Effector memory CD4-positive, alpha-beta T cell (primary cell): ENCODE measurements at places on chromosomes 12 and 14.

- no peak for DNase-seq
These were observed 140.2 kb downstream of the BCAT1 start for GRCh38 chr12:24808651-24809050.

- DNase-seq = no peak
These were observed at the start of gene SCNN1A for GRCh38 chr12:6375269-6376078. Gene SCNN1A, minus strand, starts transcription at chr12:6375563. Its CDS starts 780 bp downstream, at chr12:6374783.

DNA sequence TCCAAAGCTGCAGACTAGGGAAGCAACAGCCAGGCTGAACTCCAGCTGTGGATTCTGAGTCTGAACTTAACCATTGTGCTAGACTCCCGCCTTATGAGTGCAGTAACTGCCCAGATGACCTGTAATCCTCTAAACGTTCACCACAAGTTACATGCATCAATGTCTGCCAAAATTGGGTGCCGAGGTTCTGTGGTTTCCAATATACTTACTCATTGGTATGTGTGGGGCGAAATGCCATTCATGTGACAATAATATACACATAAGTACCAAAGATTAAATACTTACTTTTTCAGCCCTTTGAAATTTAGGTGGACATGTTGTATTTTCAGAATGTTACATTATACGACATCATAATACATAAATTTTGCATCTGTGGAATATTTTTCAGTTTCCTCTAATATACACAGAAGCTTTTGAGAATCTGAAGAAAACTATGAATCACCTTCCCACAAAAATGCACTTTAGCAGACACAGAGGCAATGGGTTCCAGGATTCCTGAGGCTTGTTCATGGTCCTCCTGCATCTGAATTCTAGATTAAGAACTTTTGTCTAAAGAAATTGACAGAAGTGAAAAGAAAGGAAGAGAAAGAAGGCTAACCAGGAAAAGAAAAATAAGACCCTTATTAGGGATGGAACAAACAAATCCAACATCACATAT lies 31.7 kb downstream of the GRIP1 start:
- no peak for DNase-seq

GRCh38 chr14:71487941-71488340 lies 444.3 kb upstream of the RGS6 start:
- no peak for DNase-seq

- DNase-seq = no peak
These were observed 26.0 kb upstream of the TMTC2 start for GRCh38 chr12:82660541-82661325.
